ENCODE measurements at places on chromosomes 2 and 18. TPM values are rescaled to one million over a fixed set of nuclear protein-coding genes. Genes with fewer than 3 reads are reported as not detected.

The SULT1C4 gene
- total RNA-seq, result 8.8 TPM

The CIDEA gene
- 2.7 TPM for total RNA-seq

The KATNAL2 gene
- 5.2 TPM for total RNA-seq

The AP1S3 gene
- 9.8 TPM for total RNA-seq

The MAL gene
- total RNA-seq, result 71.0 TPM

DNA sequence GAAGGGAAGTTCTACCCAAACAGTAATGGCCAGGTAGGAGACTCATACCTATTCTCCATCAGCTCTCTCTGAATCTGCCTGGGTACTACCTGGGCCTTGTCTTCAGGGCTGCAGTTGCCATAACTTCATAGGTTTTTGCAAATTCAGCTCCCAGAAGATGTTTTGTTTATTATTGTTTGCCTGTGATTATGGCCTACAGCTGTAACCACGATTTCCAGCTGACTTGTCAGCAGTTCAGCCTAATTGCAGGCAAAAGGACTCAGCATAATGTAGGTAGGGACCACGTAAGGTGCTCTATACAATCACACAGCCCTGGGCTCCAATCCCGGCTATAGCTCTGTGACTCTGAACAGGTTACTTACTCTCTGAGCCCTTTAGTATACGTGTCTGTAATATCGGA is 187.0 kb upstream of the FN1 start:
- no peak for DNase-seq

DNA sequence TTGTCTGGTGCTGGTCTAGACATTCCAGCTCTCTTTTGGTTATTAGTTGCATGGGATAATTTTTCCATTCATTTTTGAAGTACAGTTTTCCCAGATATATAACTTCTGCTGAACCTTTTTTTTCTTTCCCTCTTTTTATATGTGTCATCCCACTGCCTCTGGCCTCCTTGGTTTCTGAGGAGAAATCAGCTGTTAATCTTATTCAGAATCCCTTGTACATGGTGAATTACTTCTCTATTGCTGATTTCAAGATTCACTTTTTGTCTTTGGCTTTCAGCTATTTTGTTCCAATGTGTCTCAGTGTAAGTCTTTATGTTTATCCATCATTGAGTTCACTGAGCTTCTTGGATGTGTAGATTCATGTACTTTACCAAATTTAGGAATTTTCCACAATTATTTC is 99.7 kb downstream of the ARHGEF4 start:
- DNase-seq, result no peak

DNA sequence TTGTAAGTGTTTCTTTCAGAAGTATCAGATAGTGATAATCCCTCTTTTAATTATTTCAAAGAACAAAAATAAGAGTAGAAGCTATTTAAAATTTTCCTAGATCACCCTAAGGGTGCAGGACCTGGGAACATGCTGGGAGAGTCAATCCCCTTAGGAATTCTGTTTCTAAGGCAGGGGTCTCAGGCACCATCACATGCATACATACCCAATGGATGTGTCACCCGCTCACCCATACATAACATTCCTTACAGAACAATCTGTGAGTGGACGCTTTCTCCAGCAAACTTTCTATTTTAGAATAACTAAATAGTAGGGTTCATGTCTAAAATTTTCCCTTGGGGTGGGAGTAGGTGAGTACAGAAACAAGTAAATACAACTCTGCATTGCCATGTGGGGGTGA is 8.4 kb downstream of the DSEL start:
- DNase-seq, result no peak

GRCh38 chr2:103781313-103781712 is 1019.5 kb downstream of the TMEM182 start:
- DNase-seq, result no peak

DNA sequence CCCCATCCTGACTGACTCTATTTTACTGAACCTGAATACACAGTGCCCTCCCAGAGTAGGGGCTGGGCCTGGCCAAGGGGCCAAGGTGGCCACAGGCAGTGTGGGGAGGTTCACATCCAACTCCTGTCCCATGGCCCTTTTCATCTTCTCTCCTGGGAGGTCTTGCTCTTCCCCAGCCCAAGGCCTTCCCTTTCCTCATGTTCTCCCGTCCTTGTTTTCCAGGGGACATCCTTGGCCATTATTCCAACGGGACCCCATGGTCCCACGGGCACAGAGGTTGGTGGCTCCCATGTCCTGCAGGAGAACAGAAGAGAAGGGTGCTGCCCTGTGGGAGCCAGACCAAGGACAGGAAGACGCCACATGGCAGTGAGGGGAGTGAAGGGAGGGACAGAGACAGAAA is 10.4 kb downstream of the MALL start:
- no peak for DNase-seq

- no peak for DNase-seq
Observed at GRCh38 chr2:173171924-173172643, 96.4 kb downstream of the MAP3K20 start.

GRCh38 chr2:207311316-207312005 is 145.7 kb upstream of the KLF7 start:
- no peak for DNase-seq

DNA sequence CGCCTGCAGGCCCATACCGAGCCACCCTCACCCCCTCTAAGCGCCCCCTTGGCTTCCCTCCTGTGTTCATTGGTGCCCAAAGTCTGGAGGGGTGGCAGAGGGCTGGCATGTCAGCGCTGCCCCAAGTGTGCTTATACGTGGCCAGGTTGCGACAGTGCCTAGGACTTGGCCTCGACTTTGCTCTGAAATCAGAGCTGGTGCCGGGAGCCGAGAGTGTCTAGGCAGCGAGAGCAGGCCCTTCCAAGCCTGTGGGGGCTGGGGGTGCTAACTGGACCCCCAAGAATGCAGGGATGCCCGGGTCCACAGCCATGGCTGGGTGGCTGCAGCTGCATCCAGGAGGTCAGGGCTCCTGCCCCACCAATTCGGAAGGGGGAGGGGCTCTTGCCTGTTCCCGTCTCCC is 95.6 kb upstream of the MGAT5 start:
- no peak for DNase-seq

DNA sequence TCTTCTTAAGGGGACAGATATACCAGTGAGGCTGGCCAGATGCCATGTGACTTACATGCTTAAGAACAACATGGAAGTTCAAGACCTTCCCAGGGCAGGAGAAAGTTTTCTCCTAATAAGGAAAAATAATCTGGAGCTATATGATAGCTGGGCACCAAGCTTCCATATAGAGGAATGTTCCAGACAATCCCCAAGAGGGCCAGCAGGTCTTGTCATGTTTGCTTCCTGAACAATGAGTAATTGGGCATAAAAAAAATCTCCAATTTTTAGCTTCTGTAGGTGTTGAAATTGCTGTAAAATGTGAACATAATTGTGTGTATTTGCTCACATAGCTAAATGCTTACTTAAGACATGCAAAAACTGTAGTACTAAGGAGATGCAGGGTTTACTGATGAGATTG is 809.5 kb upstream of the PIK3C3 start:
- no peak for DNase-seq

DNA sequence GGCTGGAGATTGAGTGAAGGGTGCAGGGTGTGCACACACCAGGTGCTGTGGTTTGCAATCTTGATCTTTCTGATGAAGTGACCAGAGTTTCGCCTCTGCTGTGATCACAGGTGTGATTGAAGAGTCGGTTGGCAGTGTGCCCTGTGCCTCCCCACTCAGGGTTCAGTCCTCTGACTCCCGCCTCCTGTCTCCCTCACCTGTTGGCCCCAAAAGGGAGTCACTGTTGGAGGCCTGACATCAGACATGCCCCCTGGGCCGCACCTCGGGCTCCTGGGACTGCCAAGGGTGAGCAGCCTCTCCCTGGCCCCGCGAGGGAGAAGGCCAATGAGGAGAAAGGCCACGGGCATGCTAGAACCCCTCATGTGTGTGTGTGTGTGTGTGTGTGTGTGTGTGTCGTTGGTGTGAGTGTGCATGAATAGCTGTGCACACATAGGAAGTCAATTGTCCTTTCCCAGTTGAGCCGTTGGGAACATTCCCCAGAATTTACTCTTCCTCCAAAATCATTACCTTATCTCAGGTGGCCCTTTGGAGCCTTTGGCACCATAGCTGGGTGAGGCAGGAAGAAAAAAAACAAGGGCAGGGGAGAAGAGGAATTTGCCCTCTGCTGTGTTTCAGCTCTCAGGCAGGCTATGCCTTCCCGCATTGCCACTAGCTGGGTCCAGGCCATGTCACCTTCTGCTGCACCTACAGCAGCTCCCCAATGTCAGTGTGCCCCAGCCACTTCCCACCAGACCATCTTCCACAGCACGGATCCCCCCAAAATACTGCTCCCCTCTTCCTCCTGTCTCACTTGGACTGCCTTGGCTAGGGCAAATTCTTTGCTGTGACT is 78.1 kb upstream of the LAPTM4A start:
- no peak for DNase-seq

DNA sequence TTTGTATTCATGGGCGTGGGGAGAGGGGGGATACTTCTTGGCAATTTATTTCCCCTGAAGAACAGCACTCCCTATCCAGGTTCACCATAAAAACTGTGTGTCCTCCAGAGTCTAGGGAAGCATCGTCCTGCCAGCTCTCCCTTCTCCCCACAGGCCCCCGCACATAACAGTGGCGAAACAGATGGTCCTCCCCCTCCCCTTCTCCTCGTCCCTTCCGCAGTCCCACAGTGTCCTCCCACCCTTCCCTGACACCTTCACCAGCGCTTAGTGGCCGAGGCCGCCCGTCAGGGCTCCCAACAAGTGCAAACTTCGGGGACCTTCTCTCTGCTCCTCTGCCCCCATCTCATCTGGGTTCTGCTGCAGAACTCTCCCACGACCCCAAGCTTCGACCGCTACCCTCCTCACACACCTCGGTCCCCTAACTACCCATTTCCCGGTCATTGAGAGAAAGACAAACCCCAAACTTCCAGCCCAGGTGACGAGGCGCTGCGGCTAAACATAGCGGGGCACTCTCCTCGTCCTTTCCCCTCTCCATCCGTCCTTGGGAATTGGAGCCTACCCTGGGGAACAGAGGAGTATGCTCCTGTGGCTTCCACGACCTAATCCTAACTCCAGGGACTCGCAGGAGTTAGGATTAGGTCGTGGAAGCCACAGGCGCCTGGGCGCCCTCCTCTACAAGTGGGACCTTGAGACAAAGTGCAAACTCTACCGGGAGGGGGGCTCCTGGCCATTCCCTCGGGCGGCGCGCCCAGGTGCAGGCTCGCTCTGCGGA is 971 bp downstream of the ZNF385B start:
- DNase-seq, result no peak

DNA sequence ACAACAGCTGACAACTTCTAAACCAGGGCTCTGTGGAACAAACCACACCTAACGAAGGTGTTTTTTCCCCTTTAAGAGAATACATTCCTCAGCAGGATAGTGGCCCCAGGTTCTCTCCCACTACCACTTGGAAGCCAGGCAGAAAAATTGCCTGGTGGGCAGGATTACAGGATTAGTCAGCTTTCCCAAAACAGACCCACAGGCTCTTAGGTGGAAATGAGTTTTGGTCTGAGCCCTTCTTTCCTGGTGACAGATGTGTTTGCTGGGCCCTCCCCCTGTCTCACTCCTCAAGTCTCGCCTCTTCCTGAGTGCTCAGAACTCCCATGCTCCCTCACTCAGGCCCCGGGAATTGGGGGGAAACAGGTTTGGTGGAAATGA is 139.4 kb upstream of the HAAO start:
- no peak for DNase-seq

- no peak for DNase-seq
Observed at GRCh38 chr2:16429431-16430145, 236.0 kb downstream of the CYRIA start.

DNA sequence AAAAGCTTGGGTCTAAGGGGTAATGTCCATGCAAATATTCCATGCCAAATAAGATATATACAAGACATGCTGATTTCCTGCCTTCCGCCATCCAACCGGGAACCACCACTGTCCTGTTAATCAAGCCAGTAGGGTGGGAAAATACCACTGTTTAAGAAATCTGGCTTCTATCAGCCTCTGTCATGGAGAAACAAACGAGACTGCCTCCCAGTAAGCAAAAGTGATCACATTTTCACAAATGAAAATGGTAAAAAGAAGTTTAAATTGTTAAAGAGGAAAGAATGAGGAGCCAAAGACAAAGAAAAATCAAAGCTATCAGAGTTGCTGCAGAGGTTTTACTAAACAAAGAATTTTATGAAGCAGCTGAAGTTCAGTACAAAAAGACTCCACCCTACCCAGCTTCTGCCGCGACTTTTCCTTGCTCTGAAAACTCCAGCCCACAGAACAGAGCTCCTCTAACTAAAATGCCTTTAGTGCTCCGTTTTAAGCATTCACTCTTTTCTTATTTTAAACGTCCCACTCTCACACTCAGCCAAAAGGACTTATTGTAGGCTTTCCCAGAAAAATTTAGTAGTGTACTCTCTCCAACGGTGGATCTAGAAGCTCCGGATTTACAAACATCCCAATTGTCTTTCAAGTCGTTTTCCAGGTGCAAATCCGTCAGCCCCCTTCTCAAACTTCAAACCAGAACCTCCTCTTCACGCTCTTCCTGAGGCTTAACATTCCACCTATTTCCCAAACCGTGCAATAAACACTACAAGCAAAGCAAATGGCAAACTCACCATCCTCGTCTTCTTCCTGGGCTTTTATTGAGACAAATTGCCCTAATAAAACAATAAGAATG is 613 bp downstream of the COL5A2 start:
- DNase-seq, result no peak

DNA sequence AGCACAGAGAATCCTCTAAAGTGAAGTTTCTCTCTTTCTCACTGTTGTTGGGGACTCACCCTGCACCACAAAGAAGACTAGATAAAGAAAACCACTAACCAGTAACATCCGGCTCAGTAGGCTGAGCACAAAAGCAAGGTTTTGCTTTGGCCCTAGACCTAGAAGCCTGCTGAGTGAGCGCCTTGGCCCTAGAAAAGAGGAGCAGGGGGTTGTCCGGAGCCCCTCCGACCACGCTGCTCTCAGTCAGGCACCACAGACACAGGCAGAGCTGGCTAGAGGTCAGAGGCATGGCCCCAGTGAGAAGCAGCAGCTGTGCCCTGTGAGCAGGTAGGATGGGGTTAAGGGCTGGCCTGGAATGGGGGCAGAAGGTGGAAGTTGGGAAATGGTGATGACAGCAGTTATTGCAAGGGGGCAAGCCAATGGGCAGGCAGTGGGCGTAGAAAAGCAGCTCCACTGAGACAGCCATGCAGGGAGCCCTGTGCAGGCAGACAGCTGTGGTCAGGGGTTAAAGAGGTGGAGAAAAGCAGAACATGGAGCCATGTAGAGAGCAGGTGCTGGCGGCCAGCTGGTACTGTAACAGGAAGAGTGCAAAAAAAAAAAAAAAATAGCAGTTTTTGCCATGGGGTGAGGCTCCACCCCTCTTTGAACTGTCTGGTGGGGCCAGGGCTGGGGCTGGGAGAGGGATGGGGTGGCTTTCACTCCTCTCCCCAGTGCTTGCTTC is 36.9 kb upstream of the SLC14A1 start:
- no peak for DNase-seq

GRCh38 chr18:8176109-8176508 is 433.1 kb upstream of the RAB12 start:
- DNase-seq, result no peak

- DNase-seq, result no peak
Observed at GRCh38 chr2:12884713-12885282, 168.1 kb downstream of the TRIB2 start.

DNA sequence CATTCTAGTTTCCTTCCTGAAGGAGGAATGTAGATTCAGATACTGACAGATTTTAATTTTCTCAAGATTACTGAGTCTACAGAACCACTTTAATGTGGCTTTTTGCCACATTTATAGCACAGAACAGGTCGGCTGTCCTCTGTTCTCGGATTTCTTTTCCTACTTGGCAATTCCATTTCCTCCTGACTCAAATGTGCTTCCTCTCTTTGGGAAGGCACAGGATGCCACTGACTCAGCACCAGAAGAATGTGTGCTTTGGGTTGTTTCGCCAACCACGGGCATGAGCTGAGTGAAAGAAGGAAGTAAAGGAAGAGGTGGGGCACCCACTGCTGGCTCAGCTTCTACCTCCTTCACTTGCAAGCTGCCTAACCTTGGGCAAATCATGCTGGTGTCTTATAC is 970.6 kb upstream of the ACVR2A start:
- DNase-seq, result no peak
